ENCODE measurements at places on chromosomes 1 and 21. TPM values are rescaled to one million over a fixed set of nuclear protein-coding genes. Genes with fewer than 3 reads are reported as not detected.
A peak's percentile ranks its signal among the peaks of the same experiment; 100 is the strongest.

GRCh38 chr21:46125846-46126301 is 28.0 kb downstream of the COL6A2 start:
- DNase-seq = no peak

GRCh38 chr21:26236281-26236680 is 65.7 kb upstream of the APP start:
- no peak for DNase-seq

DNA sequence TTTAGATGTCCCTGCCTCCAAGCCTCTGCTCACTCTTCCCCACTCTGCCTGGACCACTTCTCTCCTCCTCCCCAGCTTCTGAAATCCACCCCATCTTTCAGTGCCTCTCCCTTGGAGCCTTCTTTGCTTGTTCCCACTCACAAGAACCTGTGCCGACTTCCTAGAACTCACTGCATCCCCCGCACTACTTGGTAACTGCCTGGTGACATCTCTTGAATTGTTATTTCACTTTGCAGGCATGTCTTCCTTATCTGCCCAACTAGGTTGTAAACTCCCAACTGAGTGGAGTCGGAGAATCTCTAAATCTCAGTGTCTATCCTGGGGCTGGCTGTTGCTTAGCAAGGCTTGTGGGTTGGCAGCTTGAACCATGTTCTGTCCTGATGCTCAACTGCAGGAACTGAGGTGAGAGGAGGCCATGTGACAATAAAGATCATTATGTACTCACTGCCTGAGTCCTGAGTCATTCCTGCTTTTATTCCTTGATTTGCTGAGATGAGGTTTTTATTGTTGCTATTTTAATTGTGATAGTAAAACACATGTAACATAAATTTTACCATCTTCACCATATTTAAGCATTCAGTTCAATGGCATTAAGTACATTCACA is 3.9 kb downstream of the KPRP start:
- DNase-seq = no peak

- DNase-seq = no peak
Measured at GRCh38 chr1:165119086-165119485, 237.4 kb downstream of the LMX1A start.

The ARHGAP29 gene
- 47.2 TPM for polyA plus RNA-seq

DNA sequence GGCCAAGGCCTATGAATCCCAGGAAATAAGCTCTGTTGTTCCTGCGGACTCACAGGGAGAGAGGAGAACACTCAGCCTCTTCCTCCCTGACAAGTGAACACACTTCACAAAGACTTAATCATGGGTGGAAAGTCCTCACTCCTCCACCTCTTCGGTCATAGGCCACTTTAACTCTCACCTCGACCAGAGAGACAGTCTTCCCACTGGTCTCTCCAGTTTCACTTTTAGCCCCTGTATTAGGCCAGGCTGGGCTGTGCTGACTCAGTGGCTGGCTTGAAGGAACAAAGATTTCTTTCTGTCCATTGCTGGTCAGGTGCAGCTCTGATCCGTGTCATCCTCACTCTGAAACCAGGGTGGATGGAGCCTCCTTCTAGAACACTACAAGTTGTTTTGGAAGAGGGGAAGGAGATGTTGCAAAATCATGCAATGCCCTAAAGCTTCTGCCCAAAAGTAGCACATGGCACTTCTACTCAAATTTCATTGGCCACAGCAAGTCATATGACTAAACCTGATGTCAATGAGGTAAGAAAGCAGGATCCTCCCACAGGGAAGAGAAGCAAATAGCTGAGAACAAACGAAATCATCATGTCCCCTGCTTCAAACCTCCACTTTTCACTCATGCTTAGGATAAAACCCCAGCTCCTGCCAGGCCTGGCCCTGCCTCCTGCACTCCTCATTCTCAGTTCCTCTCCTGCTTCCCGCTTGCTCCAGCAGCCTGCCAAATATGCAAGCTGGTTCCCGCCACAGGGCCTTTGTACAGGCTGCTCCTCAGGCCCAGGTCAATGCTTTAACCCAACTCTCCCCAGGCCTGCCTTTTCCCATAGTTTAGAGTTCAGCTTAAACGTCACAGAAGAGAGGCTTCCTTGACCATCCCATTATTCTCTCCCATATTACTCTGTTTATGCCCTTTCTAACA is 150.5 kb upstream of the RUNX3 start:
- no peak for DNase-seq

- no peak for DNase-seq
Measured at GRCh38 chr1:243447347-243447746, 191.5 kb downstream of the SDCCAG8 start.

DNA sequence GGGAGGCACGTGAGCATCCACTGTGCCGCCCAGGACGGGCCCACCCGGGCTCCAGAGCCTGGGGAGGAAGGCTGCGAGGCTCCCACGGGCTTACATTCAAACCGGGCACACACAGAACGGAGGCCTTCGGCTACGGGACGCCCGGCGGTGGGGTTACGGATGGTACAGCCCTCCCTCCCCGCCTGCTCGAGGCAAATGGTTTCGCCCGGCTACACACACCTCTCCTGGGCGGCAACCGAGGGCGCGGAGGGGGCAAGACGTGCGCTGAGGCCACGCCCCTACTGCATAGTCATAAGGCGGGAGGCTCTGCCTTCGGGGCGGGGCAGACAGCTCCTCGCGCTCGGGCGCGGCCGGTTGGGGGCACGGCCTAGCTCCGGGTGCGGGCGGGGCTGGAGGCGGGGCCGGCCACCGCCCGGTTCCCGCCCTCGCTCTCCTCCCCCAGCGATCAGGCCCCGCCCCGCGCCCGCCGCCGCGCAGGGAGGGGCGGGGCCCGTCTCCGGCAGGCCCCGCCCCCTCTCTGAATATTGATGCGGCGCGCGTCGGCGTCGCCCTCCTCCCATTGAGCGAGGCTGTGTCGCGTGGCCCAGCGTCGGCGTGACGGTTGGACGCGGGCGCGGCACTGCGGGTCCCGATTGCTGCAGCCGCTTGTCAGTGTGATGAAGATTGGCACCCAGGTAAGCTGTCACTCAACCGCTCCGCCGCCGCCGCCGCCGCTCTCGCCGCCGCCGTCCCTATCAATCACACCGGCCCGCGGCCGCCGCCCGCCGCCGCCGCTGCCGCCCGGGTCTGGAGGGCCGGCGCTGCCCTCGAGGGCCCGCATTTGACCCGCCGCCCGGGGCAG is at the start of gene PKNOX1:
TSS of gene PKNOX1 (plus strand) at position 572 of the 841 bp plus-strand sequence. CDS start 29,820 bp downstream, outside the sequence.
- DNase-seq = peak; percentile 98

GRCh38 chr1:7363450-7363849 is 407.6 kb upstream of the VAMP3 start:
- no peak for DNase-seq

The PCP4L1 gene
- not detected for polyA plus RNA-seq

DNA sequence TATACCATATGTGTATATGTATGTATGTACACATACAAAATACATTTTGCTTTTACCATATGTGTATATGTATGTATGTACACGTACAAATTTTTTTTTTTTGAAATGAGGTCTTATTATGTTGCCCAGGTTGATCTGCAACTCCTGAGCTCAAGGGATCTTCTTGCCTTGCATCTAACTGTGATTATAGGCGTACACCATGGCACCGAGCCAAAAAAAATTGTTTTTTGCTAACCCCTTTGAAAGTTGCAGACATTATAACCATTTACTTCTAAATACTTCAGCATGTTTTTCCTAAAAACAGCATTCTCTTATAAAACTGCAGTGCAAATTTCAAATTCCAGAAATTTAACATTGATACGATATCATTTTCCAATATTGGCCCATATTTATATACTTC is 147.0 kb downstream of the POU2F1 start:
- no peak for DNase-seq

GRCh38 chr1:46820076-46820475 is 21.2 kb downstream of the CYP4B1 start:
- no peak for DNase-seq

The RGS13 gene
- not detected for polyA plus RNA-seq

The CRYAA gene
- polyA plus RNA-seq = not detected

DNA sequence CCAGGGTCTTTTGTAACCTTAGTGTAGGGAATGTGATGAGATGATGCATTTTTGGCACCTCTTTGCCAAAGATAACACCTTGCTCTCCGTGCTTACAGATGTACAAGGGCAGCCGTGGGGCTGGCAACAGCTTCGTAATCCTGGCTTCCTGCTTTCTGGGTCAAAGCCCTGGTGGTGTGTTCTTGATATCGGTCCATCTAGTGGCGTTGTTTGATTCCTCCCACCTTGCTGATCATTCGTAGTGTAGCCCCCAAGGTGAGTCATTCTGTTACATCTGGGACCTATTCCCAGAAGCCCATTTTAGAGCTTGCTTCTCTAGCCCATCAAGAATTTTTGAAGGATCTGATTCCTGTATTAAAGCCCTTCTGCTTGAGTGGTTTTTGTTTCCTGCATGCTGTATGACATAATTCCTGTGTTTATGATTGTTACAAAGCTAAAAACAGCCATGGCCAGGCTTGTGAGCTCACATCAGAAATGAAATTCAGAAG is 7.0 kb upstream of the CCT8 start:
- peak; percentile 28 for DNase-seq

The FMO4 gene
- 0.25 TPM for polyA plus RNA-seq

DNA sequence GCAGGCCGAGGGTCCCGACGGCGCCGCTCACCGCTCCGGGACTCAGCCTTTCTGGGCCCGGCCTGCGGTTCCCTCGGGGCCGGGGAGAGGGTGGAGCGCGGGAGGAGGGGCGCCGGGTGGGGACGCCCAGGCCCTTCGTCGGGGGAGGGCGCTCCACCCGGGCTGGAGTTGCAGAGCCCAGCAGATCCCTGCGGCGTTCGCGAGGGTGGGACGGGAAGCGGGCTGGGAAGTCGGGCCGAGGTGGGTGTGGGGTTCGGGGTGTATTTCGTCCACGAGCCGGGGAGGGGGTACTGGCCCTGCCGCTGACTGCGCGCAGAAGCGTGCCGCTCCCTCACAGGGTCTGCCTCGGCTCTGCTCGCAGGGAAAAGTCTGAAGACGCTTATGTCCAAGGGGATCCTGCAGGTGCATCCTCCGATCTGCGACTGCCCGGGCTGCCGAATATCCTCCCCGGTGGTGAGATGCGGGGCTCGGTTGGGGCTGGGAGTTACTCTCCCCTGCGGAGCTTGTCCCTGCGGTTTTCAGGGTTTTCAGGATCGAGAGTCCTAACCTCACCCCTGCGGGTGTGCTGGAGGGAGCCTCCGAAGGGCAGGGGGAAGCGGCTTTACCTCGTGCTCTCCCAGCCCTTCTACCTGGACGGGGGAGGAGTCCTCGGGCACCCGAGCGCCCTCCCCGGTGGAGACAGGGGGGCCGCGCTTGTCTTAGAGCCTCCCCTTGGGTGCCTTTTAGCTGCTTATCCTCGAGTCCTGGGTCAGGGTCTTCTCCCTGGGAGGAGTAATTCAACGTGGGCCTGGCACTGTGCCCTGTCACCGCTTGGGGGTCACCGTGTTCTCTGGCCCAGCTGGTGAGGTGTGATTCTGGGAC is 2.1 kb downstream of the SAMD11 start:
- no peak for DNase-seq

- no peak for DNase-seq
Measured at GRCh38 chr1:96515925-96516324, 205.7 kb upstream of the PTBP2 start.

Data from endothelial cell of umbilical vein (primary cell).